ENCODE measurements at places on chromosomes 6 and 20. TPM values are rescaled to one million over a fixed set of nuclear protein-coding genes. Genes with fewer than 3 reads are reported as not detected.

The GPX5 gene
- not detected for total RNA-seq

GRCh38 chr6:88535306-88535705 is 369.2 kb upstream of the CNR1 start:
- H3K27me3 ChIP-seq = no peaks in the 10 kb centered on the region
- no peak overlapping the region for H3K27ac ChIP-seq
- H3K36me3 ChIP-seq = no peaks in the 10 kb centered on the region
- H3K4me1 ChIP-seq = no peaks in the 10 kb centered on the region

GRCh38 chr20:22425344-22426295 is 158.8 kb downstream of the FOXA2 start:
- H3K27ac ChIP-seq = 0 out of 2 replicates have a peak overlapping the region, but pooled peaks have one; percentile 39
- H3K27me3 ChIP-seq = no peaks in the 10 kb centered on the region
- no peaks in the 10 kb centered on the region for H3K36me3 ChIP-seq
- peaks cover 15% of the 10 kb centered on the region for H3K4me1 ChIP-seq
- no peak overlapping the region for H3K4me3 ChIP-seq

- H3K4me3 ChIP-seq = no peak overlapping the region
- DNase-seq = no peak
- H3K4me1 ChIP-seq = no peaks in the 10 kb centered on the region
- no peaks in the 10 kb centered on the region for H3K27me3 ChIP-seq
- no peaks in the 10 kb centered on the region for H3K36me3 ChIP-seq
- H3K27ac ChIP-seq = no peak overlapping the region
Observed at GRCh38 chr20:29326376-29327070, 1930.9 kb upstream of the DEFB115 start.

DNA sequence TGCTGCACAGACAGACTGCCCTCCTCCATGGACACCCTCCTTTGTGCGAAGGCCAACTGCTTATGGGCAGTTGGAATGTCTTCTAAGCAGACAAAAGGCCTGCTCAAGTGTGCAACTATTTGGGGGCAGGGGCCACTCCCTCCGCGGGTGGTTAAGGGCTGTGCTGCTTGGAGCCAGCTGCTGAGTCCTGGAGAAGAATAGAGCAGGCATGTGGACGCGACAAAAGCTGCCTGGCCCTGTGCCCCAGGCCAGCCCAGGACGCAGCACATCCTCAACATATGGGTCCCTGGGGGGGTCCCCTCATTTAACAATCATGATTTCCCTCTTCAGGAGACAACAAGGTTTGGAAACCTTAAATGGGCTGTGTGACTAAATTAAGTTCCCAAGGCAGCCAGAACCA is 45.5 kb upstream of the ENTPD6 start:
- no peaks in the 10 kb centered on the region for H3K27me3 ChIP-seq
- no peaks in the 10 kb centered on the region for H3K36me3 ChIP-seq
- no peaks in the 10 kb centered on the region for H3K4me1 ChIP-seq
- DNase-seq = no peak

GRCh38 chr20:35446356-35447078 is 8.5 kb upstream of the GDF5 start:
- no peaks in the 10 kb centered on the region for H3K36me3 ChIP-seq
- DNase-seq = no peak
- peaks cover 3% of the 10 kb centered on the region for H3K4me1 ChIP-seq

GRCh38 chr20:59063358-59064213 is 21.0 kb upstream of the PRELID3B start:
- H3K4me3 ChIP-seq = 0 out of 2 replicates have a peak overlapping the region, but pooled peaks have one; percentile 17
- peaks cover 20% of the 10 kb centered on the region for H3K27me3 ChIP-seq
- no peak overlapping the region for H3K27ac ChIP-seq
- peaks cover 6% of the 10 kb centered on the region for H3K4me1 ChIP-seq
- no peak for DNase-seq

DNA sequence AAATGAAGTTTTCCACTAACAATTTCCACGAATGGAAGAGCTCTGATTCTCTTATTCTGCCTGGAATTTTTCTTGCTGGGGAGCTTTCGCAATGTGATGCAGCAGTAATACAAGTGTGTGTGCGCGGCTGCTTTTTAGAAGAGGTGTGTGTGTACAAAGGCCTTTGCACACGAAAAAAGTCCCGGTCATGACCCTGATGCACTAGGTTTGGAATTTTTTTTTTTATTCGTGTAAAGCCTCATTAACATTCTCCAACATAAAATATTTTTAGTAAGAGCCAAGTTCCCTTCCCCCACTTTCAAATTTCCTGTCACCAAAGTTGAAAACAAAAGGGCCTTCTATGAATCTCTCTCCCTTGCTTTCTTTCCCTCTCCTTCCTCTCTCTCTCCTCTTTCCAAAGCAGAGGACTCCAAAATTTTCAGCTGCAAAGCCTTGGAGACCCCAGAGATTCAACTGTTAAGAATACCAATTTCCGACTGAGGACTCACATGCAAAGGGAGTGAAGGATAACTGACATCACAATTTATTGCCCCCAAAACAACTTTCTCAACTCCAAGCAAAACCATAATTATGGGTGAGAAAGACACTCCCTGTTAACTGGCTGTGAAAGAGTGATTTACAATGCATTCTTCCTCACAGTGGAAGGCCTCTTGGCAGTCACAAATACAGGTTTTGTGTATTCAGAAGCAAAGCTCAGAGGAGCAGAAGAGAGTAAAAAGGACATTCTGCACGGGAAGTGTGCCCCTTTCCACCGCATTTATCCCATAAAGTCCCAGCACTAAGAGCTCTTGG is 421.2 kb upstream of the JARID2 start:
- no peak for DNase-seq
- no peaks in the 10 kb centered on the region for H3K4me1 ChIP-seq
- no peak overlapping the region for H3K27ac ChIP-seq
- no peak overlapping the region for H3K4me3 ChIP-seq
- no peaks in the 10 kb centered on the region for H3K36me3 ChIP-seq
- no peaks in the 10 kb centered on the region for H3K27me3 ChIP-seq

GRCh38 chr6:144360401-144360800 is 75.3 kb downstream of the UTRN start:
- no peak overlapping the region for H3K4me3 ChIP-seq
- DNase-seq = no peak
- H3K27me3 ChIP-seq = no peaks in the 10 kb centered on the region
- peaks cover 46% of the 10 kb centered on the region for H3K4me1 ChIP-seq

DNA sequence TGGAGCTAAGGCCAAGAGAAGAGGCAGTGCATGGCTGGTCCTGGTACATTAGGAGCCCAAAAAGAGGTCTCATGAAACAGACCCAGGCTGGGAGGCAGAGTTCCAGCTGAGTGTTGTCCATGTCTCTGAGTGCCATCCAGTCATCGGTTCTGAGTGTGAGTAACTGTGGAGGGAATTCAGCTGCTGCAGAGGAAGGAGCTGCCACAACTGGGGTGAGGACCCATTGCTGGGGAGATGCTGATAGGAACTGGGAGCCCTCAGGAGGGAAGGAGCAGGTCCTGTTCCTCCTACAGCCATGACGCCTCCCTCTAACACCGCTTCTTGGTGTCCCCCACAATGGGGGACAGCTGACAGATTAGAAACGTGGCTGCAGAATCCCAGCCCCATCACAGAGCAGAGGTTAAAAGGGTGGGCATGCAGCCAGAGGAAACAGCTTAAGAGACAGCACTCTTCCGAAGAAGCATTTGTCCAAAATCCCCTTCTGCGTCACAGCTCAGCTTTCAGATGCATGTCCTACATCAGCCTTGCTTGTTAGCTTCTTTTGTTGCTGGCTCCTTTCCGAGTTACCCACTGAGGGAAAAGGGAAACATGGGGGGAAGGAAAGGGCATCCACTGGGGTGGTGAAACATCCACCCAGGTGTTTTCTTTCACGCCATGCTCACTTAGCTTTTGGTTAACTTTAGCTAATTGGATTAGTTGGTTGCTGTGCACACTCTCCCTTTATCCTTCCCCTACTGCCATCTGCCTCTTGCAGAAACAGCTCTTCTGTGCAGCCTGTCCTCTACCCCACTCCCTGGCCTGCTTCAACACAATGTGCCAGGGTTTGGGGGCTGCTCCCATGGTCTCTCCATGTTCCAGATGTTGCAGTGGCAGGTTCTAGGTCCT is 239.2 kb downstream of the SYNDIG1 start:
- no peak overlapping the region for H3K4me3 ChIP-seq
- no peaks in the 10 kb centered on the region for H3K4me1 ChIP-seq
- no peaks in the 10 kb centered on the region for H3K27me3 ChIP-seq

DNA sequence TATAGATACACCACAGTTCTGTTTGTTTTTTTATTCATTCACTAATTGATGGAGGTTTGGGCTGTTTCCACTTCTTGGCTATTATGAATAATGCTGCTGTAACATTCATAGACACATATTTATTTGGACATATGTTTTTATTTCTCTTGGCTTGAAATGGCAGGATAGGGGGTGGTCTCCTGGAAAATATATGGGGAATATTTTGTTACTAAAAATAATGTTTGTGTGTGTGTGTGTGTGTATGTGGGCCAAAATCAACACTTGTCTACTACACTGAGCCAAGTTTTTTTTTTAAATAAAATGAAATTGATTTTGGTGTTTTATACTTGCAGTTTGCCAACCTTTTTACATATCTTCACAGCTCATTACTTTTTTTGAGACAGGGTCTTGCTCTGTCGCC is 264.4 kb upstream of the SULF2 start:
- H3K27ac ChIP-seq = no peak overlapping the region
- H3K4me3 ChIP-seq = no peak overlapping the region
- DNase-seq = no peak
- H3K27me3 ChIP-seq = peaks cover 5% of the 10 kb centered on the region
- H3K36me3 ChIP-seq = no peaks in the 10 kb centered on the region
- no peaks in the 10 kb centered on the region for H3K4me1 ChIP-seq

The MEI4 gene
- 0.05 TPM for total RNA-seq

- H3K27ac ChIP-seq = peak overlapping the region; percentile 80
- H3K4me1 ChIP-seq = peaks cover 26% of the 10 kb centered on the region
- no peaks in the 10 kb centered on the region for H3K27me3 ChIP-seq
- no peak for DNase-seq
- peak overlapping the region; percentile 57 for H3K4me3 ChIP-seq
- peaks cover 12% of the 10 kb centered on the region for H3K36me3 ChIP-seq
Observed at GRCh38 chr6:37168811-37169495, 999 bp upstream of the PIM1 start.

The SPEF1 gene
- total RNA-seq = 0.41 TPM
